T47D (cell line): ENCODE measurements at places on chromosomes 13 and 19.

- DNase-seq: no peak
Observed at GRCh38 chr13:84940798-84941197, 858.4 kb downstream of the SLITRK6 start.

DNA sequence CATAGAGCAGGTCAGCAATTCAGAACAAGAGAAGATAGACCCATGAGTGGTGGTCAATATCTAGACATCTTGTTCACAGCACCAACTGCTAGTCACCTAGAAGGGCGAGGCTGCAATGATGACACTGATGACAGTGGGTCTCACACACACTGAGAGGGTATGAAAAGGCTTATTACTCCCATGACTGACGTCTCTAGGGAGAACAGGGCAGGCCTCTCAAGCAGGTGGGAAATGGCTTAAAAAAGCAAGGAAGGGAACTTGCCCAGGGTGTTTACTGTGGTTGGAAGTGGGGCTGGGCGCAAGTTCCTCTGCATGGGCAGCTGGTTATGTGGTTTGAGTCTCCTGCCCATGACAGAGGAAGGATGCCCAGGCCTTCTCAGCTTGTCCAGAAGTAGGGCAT, 33.8 kb downstream of the ZNF44 start:
- no peak for DNase-seq

DNA sequence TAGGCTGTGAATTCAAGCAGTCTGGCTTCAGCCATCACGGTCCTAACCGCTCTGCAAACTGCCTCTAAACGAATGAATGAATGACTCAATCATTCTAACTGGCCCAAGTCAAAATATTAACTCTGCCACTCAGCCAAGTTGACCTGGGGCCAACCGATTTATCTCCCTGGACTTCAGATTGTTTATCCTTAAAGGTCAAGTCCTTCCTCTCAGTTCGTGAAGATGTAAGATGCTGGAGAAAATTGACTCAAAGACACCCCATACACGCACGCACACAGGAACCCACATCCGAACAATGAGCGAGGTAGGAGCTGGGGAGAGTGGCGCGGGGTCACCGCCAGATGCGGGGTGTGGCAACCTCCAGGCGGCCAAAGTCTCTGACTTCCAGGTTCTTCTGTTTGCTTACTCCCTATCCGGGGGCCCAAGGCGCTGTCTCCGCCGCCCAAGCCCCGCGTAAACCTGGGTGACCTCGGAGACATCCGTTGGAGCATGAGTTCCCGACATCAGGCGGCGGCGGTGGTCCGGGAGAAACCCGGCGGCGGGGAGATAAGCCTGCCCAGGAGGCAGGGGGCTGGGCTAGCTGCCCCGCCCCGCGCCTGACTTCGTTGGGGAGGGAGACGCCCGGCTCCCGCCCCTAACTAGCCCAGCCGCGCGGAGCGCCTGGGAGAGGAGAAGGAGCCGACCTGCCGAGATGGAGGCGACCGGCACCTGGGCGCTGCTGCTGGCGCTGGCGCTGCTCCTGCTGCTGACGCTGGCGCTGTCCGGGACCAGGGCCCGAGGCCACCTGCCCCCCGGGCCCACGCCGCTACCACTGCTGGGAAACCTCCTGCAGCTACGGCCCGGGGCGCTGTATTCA, at the start of gene CYP2S1:
Gene CYP2S1 (plus strand): TSS at position 646 of the 856 bp plus-strand sequence. CDS start 46 bp downstream, at position 692.
- peak; percentile 65 for DNase-seq

DNA sequence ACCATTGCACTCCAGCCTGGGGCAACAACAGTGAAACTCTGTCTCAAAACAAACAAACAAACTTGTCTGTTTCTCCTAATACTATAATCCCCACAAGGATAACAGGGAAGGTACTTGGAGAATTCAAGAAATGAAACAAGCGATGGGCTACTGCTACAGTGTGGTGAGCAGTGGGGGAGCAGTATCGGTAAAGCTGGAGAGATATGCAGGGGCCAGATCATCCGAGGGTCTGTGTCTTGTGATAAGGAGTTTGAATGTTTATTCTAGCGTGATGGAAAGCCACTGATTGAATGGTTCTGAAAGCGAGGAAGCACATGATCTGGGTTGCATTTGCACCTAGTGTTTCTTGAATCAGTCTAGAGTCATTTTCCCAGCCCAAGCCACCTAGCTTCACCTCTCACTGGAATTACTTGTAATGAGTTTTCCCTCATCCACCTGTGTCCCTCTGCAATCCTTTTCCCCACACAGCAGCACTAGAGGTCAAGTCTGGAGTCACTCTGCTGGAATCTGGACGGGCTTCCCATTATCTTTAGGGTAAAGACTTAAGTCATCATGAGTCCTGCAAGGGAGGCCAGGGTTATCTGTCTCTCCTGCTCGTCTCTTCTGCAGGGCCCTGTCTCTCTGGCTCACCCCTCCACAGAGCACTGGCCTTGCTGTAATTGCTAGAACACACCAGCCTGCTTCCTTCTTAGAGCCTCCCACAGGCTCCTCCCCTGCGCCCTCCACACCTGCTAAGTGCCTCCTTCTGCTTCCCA, 162.3 kb downstream of the KLF5 start:
- DNase-seq: no peak

DNA sequence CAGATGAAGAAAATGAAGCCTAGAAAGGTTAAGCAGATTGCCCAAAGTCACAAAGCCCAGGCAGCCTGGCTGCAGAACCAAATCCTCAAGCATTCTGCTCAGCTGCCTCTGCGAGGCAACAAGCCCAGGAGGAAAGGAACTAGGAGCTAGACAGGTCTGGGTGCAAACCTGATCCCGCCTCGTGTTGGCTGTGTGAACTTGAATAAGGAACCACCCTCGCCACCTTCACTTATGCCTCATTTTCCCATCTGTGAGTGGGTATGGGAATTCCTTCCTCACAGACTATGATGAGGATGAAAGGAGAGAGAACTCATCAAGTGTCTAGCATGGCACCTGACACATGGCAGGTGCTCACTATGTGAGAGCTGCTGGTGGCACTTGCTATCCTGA, 6.6 kb downstream of the SMG9 start:
- no peak for DNase-seq

GRCh38 chr13:28147495-28147894, 9.2 kb downstream of the PAN3 start:
- DNase-seq: no peak

GRCh38 chr19:17725422-17726078, 6.3 kb downstream of the MAP1S start:
- DNase-seq: no peak

DNA sequence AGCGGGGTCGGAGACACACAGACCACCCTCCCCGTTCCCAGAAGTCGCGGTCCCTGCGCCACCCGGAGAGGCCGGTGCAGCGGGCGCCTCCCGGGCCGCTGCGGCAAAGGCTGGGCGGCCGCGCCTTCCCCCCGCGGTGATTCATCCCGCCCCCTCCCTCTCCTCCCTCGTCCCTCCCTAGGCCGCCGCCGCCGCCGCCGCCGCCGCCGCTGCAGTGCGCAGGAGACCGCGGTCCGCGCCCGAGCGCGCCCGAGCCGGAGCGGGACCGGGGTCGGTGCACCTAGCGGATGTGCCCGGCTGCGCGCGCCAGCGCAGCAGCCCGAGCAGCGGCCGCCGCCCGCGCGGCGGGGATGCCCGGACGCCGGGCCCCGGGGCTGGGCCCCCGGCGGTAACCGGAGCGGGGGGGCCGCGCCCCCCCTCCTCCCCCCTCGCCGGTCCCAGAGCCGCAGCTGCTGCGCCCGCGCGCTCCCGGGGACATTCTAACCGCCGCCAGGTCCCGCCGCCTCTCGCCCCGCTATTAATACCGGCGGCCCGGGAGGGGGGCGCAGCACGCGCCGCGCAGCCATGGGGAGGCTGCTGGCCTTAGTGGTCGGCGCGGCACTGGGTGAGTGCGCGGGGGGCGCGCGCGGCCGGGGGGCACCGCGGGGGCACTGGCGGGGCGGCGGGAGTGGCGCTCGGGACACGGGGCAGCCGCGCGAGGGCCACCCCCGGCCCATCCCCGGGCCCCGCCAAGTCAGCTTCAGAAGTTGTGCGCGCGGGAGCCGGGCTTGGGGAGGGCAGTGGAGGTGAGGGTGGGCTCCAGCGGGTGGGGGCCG, at the start of gene SCN1B:
Gene SCN1B (plus strand): TSS at position 214 of the 815 bp plus-strand sequence. CDS start 351 bp downstream, at position 565.
- DNase-seq: peak; percentile 47

DNA sequence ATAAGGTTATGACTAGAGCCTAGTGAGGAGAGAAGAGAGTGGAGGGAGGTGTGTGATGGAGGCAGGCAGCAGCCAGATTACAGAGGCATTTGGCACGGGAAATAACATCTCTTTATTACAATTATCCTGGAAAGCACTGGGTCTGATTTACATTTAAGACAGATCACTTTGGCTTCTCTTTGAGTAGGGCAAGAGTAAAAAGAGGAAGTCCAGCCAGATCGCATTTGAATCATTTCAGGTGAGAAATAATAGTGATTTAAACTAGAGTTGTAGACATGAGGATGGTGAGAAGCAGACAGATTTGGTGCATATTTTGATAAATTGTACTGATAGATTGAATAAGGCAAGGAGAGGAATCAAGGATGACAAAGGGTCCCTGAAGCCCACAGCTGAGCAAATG, 9.6 kb upstream of the SACS start:
- DNase-seq: no peak

DNA sequence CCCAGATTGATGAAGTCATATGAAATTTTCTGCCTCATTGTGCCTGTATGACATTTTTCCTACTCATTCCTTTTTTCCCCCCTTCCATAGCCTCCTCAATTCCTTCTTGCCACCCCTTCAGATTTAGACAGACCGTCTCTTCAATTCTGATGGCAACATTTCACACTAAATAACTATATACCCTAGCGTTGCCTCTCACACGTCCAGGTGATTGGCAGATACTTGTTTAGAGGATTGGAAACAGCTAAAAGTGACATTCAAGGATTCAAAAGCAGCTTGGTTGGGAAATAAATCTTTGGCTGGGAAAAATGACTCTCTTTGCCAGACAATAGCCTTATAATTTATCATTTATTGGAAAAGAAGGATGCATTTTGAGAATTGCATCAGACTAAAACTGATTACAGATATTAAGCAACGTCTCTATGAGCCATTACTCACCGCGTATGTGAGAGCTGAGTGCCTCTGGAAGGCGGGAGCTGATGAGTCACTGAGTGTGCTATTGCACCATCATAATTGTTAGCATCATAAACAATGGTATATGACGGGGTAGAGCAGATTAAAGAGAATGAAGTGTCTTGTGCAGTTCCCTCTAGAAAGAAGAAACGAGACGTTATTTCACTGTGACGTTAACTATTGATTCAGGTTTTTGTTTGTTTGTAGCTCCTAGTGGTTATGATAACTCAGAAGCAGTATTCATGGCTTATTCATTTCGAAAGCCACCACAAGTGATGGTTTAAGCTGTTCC, 61.1 kb upstream of the FAM216B start:
- DNase-seq: no peak

DNA sequence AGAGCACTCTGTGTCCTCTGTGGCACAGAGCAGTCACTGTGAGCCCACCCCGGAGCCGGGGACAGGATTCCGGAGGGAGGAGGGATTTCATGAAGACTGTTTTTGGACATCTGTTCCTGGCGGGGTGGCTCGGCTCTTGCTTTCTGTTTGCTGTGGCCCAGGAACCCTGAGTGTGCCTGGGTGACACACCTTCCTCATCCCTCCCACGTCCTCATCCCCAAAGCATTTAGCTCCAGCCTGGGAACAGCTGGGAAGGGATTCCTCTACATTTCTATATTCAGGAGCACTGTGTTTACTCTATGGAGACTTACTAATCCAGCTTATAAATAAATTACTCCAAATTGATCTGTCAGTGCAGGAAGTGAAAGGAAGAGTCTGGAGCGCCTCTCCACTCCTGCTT, 97.8 kb upstream of the UBL3 start:
- no peak for DNase-seq

- no peak for DNase-seq
Observed at GRCh38 chr13:98411617-98412265, 165.2 kb downstream of the STK24 start.

GRCh38 chr19:30778061-30778460, 405.9 kb downstream of the ZNF536 start:
- no peak for DNase-seq

- no peak for DNase-seq
Observed at GRCh38 chr19:18171605-18172327, 1.8 kb upstream of the IFI30 start.

GRCh38 chr19:12047868-12048267, 4.9 kb downstream of the ZNF878 start:
- no peak for DNase-seq

DNA sequence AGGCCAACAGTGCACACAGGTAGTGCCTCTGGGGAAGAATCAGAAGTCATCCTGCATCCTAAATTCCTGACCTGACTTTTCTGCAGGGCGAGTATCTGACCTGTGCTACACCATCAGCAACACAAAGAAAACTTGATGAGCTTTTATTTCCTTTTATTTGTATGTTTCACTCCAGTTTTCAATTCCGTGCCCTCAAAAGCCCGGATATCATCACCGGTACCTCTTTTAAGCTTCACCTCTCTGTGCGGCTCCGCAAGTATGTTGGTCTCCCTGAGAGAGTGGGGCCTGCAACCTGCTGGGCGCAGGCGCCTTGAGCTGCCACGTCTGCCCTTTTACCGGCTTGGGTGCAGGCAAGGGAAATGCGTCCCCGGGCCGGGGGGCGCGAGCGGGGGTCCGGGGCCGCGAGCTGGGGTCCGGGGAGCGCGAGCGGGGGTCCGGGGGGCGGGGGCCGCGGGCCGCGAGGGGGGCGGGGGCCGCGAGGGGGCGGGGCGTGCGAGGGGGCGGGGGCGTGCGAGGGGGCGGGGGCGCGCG, 4.3 kb upstream of the DUXA start:
- no peak for DNase-seq

DNA sequence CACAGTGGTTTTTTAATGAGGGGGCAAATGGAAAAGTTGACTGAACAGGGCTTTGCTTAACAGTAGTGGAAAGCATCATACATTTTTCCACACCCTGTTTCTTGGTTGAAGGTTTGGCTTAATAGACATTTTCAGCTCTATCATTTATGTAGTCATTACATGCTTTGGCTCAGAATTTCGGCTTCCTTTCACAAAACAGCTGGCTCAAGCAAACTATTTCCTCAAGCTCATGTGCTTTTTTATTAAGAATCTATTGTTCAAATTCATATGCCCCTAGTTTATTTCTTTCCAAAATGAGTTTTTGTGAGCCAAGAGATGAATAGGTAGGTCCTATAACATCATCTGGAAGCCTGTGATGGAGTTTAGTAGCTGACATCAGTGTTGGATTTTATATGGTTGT, 113.8 kb downstream of the SLITRK6 start:
- no peak for DNase-seq

GRCh38 chr19:9309974-9310446, 372 bp upstream of the ZNF699 start:
- peak; percentile 95 for DNase-seq

DNA sequence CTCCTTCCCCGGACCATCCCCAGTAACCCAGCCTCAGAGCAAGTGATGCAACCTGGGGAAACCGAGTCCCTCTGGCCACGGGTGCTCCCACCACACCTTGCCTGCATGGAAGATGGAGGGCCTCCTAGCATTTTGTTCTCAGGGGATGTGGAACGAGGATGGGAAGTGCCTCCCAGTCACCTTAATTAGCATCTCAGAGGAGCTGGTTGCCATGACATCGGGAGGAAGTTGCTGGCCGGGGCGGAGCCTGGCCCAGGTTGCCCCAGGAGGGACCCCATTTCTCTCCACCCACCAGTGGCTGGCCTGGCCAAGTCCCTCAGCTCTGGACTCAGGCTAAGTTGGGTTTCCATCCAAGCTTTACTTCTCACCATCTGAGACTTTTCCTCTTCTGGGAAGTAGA, 24.1 kb upstream of the PTPRS start:
- DNase-seq: no peak
